Esophagus squamous epithelium (tissue), 5 donors: ENCODE measurements at places on chromosomes 7 and 10.

- no peak for DNase-seq
These were observed 32.9 kb upstream of the BHLHA15 start for GRCh38 chr7:98178321-98178720.

DNA sequence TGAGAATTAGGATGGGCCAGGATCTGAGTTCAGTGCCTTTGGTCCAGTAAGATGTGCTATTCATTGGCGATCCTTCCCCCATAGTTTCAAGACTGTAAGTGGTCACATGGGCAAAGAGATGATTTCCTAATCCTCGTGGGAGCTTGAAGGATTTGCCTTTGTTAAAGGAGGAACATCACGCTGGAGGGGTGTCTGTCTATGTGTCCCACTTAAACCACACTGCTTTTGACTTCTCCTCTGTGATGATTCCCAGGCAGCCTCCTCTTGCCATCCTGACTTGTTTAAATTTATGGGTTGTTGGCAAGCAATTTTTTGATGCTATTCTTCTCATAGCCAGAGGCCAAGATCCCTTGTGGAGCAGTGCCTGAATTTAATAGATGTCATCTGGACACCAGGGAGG, 154.0 kb downstream of the TCF7L2 start:
- no peak for DNase-seq

DNA sequence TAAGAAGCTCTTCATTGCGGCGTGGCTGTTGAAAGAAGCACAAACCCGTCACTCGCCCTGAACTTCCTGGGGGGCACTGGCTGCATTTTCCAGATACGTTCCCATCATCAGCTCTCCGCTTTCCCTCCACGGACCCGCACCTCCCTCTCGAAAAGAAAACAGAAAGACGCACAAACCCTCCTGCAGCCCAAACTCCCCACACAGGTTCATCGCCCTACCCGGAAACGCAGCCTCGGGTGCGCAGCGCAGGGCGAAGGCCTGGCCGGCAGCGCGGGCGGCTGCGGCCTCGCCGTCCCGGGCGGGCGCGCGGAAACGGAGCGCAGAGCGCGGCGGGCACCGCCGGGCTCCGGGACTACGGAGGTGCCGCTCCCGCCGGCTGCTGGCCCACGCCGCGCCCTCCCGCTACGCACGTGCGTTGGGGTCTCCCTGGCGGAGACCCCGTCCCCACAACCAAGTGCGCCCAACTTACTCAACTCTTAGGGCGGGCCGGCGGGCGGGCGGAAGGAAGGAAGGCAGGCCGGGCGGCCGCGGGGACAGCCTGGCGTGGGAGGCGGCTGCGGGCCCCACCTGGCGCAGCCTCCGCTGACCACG, 822 bp downstream of the ZNF800 start:
- DNase-seq = peak; percentile 46

- DNase-seq = no peak
These were observed 62.7 kb downstream of the KAT6B start for GRCh38 chr10:74888962-74889661.

DNA sequence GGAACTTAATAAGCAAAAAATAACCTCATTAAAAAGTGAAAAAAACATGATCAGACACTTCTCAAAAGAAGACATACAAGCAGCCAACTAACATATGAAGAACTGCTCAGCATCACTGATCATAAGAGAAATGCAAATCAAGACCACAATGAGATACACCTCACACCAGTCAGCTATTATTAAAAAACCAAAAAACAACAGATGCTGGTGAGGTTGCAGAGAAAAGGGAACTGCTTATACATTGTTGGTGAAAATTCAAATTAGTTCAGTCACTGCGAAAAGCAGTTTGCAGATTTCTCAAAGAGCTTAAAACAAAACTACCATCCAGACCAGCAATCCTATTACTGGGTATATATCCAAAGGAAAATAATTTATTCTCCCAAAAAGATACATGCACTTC, 513.3 kb downstream of the MDFIC start:
- no peak for DNase-seq

DNA sequence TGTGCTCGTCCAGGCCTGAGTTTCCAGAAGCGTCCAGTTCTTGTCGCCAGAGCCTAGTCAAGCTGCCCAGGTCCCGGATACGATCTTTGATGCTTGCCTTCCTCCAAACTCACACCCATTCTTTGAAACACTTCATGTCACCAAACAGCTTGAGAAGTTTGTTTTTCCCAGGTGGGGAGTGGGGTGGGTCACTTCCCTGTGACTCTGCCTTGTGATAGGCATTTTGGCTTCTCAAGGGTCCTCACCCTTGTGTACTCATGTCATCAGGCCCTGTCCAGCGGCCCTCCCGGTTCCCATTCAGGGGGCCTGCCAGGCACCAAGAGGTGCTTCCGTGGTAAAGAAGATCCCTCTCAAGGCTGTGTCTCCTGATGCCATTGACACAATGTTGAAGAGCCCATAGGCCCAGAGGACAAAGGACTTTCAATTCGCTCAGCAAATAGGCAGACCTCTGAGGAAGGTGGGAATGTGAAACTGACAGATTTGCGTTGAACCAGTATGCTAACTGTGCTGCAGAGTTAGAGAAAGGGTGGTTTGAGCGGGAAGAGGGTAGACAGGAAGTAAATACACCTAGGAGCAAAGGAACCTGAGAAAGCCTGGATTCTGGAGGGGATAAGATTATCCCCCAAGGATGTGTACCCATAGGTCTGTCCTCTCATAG, 24.7 kb upstream of the SFTPA1 start:
- no peak for DNase-seq

GRCh38 chr10:95303535-95303934, 12.7 kb upstream of the PDLIM1 start:
- DNase-seq = no peak

DNA sequence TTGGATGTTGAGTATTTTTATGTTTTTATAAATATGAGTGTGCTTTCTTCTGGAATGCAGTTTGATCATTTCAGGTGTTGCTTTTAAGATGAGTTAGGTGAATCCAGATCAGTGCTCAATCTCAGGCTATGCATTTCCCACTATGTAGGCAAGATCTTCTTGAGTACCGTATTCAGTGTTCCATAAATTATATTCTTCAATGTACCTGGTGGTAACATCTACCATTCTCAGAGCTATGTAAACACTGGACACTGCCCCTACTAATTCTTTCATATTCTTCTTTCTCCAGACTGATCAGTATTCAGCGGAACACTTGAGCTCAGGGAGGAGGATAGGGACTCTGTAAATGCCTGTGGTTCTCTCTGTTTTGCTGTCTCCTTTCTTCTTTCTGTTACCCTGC, 25.5 kb upstream of the NME8 start:
- no peak for DNase-seq

DNA sequence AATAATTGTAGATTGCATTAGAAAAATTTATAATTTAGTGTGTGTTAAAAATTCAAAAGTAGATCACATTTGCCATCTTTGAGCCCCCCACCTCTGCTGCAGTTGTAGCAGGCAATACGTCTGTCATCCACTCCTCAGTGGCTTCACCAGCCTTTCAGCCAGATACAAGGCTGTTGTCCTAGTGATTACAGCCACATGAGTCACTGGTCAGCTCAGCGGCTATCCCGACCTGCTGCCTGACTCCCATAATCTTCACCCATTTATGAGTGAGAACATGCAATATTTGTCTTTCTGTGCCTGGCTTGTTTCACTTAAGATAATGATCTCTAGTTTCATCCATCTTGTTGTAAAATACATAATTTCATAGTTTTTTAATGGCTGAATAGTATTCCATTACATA, 9.2 kb downstream of the OR2A5 start:
- DNase-seq = no peak

DNA sequence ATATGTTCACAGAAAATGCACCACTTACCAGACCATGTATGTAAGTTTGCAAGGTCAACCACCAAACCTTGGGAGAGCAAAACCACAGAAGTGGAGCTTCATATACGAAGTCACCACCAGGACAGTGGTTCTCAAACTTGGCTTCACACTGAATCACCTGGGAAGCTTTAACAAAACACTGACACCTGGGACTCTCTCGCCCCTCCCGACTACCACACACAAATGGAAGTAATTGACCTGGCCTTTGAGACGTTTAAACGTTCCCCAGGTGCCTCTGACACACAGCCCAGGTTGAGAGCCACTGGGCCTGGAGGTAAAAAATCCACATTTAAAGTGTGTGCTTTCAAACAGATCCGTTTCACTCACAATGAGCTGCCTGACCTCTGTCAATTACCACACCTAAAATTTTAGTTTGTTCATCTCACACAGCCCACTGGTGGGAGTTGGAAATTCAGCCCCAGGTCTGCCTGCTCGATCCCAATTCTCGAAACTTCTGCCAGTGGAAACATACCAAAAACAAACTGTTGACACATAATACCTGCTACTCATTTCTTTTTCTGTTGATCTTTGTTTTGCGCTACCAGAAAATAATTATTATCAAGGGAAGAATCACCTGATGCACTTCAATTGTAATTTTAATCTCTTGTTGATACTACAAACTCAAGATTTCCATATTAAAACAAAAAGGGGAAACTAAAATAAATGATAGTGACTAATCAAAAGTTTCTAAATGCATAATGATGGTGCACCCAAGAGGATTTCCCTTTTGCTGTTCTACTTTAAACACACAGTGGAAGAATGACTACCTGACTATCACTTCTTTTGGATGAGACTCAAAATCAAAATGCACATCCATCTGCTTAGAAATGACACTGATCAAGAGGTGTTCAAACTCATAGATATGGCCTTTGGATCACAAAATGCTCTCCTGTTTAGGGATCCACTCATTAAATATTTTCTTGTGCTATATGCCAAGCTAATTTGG, 26.6 kb downstream of the CDNF start:
- DNase-seq = no peak

DNA sequence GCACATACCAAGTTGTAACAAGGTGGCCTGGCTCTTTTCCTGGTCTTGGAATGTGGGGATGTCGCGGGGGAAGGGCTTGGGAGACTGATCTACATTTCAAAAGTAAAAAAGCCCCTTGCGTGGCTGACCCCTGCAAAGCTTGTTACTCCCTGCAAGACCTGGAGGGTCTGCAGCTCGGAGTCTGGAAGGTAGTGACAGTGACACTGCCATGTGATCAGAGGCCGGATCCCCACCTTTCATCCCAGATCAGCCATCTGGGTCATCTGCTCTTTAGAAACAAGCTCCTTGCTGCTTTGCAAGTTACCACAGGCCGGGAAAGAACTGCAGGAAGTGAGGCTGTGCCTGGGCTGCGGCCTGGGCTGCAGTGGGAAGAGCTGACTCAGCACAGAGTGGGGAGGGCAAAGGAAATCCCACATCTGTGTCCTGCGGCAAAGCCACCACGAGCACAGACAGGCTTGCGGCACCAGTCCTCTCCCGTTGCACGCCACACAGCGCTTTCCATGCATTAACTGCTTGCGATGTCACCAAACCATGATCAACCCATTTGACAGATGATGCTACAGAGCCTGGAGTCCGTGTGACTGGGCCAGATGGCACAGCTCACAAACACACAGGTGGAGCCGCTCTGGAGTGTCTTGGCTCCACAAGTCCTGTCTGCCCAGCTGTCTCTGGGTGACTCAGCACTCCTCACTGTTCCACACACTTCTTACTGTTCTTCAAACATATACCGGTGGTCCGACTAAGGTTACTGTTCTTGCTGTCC, 97.7 kb downstream of the SH3PXD2A start:
- no peak for DNase-seq

DNA sequence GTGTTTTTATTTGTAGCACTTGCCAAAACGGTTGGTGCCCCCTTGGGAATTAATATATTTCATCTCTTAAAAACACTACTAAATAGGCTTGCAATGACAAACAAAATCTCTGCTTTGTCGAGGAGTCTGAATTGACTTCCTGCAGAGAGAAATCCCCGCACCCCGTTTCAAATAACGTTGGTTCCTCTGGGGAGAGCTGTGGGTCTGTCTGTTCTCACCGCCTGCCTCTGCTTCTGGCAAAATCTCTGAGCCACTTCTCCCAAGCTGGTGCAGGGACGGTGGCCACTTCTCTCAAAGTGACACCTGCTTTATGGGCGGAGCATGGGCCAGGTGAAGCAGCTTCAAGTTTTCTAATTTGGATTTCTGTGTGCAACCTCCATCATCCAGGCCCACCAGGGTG, 186.3 kb upstream of the ADARB2 start:
- DNase-seq = no peak

DNA sequence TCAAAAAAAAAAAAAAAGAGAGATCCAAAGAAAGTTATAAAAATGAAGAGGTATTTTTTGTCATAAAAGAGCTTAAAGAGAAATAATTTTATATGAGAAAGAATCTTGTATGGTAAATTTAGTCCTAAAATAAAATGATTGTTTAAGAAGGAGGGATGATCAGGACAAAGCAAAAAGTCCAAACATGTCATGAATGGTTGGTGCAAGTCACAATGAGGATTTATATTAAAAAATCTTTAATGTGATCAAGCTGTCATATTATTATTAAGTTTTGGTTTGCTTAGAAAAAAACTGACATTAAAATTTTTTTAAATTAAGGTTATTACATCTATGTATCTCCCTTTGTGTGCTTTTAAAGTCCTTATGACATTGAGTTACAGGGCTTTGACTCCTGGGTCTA, 220.4 kb downstream of the TMEM26 start:
- DNase-seq = no peak

DNA sequence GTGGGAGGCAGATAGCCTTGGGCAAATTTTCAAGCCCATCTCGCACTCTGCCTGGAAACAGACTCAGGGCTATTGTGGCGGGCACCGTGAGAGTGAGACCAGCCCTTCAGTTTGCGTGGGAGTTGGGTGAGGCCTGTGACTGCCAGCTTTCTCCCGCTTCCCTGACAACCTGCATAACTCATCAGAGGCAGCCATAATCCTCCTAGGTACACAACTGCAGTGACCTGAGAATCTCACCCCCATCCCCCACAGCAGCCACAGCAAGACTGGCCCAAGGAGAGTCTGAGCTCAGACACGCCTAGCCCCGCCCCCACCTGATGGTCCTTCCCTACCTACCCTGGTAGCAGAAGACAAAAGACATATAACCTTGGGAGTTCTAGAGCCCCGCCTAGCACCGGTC, 275.4 kb downstream of the GRID1 start:
- DNase-seq = no peak

- no peak for DNase-seq
These were observed 46.9 kb downstream of the GPR141 start for GRCh38 chr7:37730501-37730900.

DNA sequence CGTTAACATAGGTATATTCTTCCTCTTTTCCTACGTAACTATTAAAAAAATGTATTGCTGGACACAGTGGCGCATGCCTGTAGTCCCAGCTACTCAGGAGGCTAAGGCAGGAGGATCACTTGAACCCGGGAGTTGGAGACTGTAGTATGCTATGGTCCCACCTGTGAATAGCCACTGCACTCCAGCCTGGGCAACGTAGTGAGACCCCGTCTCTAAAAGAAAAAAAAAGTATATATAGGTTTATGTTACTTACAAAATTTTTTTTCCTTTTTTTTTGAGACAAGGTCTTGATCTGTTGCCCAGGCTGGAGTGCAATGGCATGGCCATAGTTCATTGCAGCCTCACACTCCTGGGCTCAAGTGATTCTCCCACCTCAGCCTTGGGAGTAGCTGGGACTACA, 5.6 kb downstream of the NUB1 start:
- no peak for DNase-seq
